ENCODE measurements at places on chromosomes 11 and 22. TPM values are rescaled to one million over a fixed set of nuclear protein-coding genes. Genes with fewer than 3 reads are reported as not detected.

Gene IL17REL
- not detected for polyA plus RNA-seq

Gene PGA3
- polyA plus RNA-seq = not detected

Gene APOA5
- polyA plus RNA-seq = not detected

Gene MTA2
- 99.3 TPM for polyA plus RNA-seq

Gene PARVA
- polyA plus RNA-seq = 119 TPM

Gene RBMXL2
- 0.22 TPM for polyA plus RNA-seq

Gene OR10AG1
- not detected for polyA plus RNA-seq

Gene E2F8
- polyA plus RNA-seq = 9.8 TPM

Gene RELA
- polyA plus RNA-seq = 54.7 TPM

Gene CBY1
- polyA plus RNA-seq = 59.6 TPM

Gene ART1
- polyA plus RNA-seq = not detected

Gene ISX
- polyA plus RNA-seq = 0.19 TPM

Gene NLRP14
- 1.0 TPM for polyA plus RNA-seq

Gene CNIH2
- polyA plus RNA-seq = 4.3 TPM

Gene ZNF214
- polyA plus RNA-seq = 11.0 TPM

Gene WNT7B
- 8.8 TPM for polyA plus RNA-seq

Gene GAL
- polyA plus RNA-seq = 0.18 TPM

Gene SLCO2B1
- polyA plus RNA-seq = 6.3 TPM

Gene SLC37A2
- polyA plus RNA-seq = 1.7 TPM

Gene PGR
- polyA plus RNA-seq = 0.03 TPM

Gene PIWIL4
- polyA plus RNA-seq = 5.4 TPM

Gene MS4A12
- polyA plus RNA-seq = not detected

Gene USP28
- 31.2 TPM for polyA plus RNA-seq

Gene THY1
- 111 TPM for polyA plus RNA-seq

Gene UBASH3B
- polyA plus RNA-seq = 7.5 TPM

Gene MS4A18
- not detected for polyA plus RNA-seq

Gene TREH
- 2.3 TPM for polyA plus RNA-seq

Gene GAB4
- not detected for polyA plus RNA-seq

Gene SUSD2
- 25.9 TPM for polyA plus RNA-seq

Gene BTG4
- not detected for polyA plus RNA-seq

Gene MMP8
- polyA plus RNA-seq = 0.06 TPM

Gene GNAZ
- 7.0 TPM for polyA plus RNA-seq

Gene FADS2
- 106 TPM for polyA plus RNA-seq

Gene CEND1
- 1.1 TPM for polyA plus RNA-seq

Gene SPDYC
- not detected for polyA plus RNA-seq

Gene ZNRF3
- polyA plus RNA-seq = 29.1 TPM

Gene AIFM3
- 0.54 TPM for polyA plus RNA-seq

Gene NPAS4
- 0.54 TPM for polyA plus RNA-seq

Gene FOSL1
- 0.30 TPM for polyA plus RNA-seq

Gene PTPRJ
- polyA plus RNA-seq = 22.3 TPM

Gene LRP4
- polyA plus RNA-seq = 29.5 TPM

Gene BATF2
- 2.7 TPM for polyA plus RNA-seq

Gene ANAPC15
- polyA plus RNA-seq = 49.9 TPM

Gene WNT11
- 19.5 TPM for polyA plus RNA-seq

Gene CNGA4
- 0.27 TPM for polyA plus RNA-seq

All from left renal cortex interstitium (tissue), 4 donors.